ENCODE measurements at places on chromosomes 12 and 14. TPM values are rescaled to one million over a fixed set of nuclear protein-coding genes. Genes with fewer than 3 reads are reported as not detected.
A peak's percentile ranks its signal among the peaks of the same experiment; 100 is the strongest.

DNA sequence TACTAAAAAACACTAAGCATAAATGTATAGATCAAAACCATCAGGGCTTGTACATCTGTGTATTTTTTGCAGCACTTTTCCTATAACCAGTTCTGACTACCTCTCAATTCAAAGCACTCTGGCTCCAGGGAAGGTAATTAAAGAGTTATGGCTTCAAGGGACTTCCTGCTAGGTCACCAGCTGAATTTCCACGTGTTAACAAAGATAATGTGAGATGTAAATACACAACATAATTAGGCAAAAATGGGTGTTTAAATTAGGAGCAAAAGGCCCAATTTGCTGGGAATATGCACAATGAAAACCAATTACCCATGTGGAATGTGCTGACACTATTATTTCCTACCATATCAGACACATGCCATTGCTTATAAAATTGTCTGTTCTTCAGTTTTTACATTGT lies 513.4 kb upstream of the FLRT2 start:
- no peak for DNase-seq

DNA sequence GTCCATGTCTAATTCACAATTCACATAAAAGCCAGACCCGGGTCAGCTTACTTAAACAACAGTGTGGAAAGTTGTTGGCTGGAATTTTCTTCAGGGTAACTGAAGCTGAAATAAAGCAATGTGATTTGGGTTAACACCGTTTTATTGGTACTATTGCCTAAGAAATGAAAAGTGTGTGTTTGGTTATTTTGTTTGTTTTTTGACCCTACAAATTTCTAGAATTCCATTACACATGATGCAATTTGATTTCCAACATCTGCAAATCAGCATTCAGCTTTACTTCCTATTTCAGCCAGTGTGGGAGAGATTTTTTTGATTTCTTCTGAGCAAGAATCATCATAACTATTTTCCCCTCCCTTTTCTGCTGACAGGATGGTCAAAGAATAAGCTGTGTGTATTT lies 45.7 kb upstream of the CLMN start:
- no peak for DNase-seq

DNA sequence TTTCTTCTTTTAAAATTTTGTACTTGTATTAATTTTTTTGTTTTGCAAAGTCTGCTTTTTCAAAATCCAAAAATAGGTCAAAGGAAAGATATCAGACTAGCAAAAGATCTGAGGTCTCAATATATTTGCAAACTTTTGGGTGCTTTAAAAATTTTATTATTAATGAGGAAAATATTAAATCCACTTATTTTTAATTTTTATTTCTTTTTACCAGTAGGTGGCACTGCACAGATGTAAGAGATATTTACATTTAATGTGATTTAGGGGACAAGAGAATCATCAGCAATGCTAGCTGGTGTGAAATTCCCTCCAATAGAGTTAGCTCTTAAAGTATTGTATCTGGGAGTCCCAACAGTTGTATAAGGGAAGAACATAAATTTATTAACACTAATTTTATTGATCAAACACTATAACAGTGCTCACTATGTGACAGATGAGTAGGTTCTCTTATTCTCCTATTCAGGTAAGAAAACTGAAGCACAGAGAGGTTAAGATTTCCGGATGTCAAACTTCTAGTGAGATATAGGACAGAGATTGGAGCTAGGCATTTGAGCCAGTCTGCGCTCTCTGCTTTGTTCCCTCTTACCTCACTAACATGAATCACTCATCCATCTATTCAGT lies 30.5 kb downstream of the ALX1 start:
- no peak for DNase-seq

DNA sequence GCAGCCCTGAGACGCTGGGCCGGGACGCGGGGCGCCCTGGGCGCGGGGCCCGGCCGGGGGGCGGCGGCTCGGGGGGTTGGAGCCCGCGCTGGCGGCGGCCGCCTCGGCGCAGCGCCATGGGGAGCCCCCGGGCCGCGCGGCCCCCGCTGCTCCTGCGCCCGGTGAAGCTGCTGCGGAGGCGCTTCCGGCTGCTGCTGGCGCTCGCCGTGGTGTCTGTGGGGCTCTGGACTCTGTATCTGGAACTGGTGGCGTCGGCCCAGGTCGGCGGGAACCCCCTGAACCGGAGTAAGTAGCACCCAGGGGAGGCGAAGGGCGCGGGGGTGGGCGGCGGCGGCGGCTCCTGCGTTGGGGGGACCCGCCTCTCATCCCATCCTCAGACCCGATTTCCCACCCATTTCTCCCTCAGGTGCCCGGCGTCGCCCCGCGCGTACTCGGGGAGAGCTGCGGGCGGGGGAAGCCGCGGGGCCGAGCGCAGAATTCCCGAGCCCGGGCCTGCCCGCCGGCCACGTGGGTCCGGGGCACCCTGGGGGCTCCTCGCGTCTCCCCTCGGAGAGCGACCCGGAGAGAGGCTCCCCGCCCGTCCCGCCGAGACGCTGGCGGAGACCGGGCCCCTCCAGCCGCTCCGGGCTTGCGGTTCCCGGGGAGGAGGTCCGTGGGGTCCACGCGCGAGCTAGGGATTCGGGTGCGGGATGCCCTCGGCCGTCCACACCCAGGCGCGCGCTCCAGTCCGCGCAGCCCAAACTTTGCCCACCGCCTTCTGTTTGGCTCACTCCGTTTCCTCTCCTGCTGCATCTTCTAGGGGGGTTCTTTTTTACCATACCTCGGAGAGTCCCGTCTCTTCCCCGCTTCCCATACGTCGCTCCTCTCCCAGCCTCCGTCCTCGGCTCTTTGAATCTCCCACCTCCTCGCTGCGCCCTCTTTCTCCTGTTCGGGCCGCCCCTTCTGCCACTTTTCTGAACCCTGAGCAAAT lies 807 bp downstream of the B4GALNT3 start:
- no peak for DNase-seq

GRCh38 chr12:26028953-26029735 lies 70.7 kb downstream of the RASSF8 start:
- peak; percentile 56 for DNase-seq

DNA sequence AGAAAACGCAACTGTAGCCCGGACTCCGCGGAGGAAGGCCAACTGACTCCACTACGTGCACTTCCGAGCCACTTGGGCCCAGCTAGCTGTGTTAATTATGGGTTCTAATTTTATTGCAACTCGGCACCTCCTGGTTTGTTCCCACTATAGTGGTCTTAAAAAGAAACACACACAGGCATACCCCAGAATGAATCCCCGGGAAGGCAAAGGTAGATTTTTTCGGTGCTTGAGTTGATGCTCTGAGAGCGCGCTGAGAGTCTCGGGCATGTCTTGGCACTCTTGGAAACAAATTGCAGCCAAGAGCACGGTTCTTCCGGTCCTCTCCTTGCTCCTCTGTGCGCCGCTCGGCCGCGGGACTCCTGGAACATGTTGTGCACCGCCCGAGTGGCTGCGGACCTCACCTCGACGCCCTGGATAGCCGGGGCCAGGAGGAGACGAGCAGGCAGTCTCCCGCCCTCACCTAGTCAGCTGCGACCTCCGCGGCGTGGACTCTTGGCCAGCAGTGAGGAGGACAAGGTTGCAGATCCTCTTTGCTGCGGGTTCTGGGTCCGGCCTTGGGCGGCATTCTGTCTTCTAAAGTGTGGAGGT lies 6.8 kb upstream of the PAX9 start:
- no peak for DNase-seq

- DNase-seq = no peak
Observed at GRCh38 chr14:21074398-21075272, 4.5 kb downstream of the ARHGEF40 start.

DNA sequence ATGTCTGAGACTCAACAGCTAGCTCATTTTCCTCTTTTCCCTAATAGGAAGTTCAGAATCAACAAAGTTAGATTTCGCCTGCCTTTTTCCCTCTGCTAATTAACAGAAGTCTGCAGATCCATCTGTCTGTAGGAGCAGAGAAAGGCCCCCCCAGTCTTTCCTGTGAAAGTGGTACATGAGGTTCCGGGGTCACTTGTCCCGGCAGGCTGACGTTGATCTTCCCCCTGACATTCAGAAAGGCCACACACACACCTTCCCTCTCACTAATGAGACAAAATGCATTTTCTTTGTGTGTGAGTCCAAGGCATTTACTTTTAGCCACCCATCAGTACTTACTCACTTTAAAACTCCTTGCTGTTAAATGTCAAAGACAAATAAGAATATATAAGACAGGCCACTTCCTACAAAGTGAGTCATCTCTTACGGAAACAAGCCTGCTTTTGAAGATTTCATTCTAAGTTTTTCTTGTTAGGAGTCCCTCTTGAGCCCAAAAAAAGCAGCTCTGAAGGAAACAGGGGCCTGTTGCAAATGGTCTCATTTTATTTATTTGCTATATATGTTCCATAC lies 138.7 kb downstream of the TTC7B start:
- DNase-seq = no peak

The KIF5A gene
- 4.7 TPM for polyA plus RNA-seq

The SLC6A15 gene
- 0.42 TPM for polyA plus RNA-seq

Data from right lung (tissue), 10 donors.